Small intestine (tissue), 16 donors: ENCODE measurements at places on chromosomes 5 and 9.

DNA sequence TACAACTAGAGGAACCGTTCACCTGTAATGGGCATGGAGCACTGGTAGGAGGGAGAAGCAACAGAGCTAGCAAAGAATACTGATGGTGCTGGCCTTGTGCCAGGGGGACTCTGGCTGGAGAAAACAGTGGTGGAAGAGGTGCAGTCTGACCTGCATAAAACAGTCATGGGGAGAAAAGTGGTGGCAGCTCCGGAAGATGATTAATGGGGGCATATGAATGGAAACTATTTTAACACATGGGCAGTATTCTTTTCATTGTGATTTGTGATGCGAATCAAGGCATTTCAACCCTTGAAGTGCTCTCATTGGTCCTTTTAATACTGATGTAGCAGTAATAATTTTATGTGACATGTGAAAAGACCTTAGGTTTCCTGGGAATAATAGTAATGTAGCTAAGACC lies 219.6 kb downstream of the ADAMTS6 start:
- no peak for DNase-seq

- peak; percentile 78 for DNase-seq
Measured at GRCh38 chr9:109012009-109012875, 1.1 kb downstream of the CTNNAL1 start.

GRCh38 chr9:70561786-70562395 lies 147.4 kb upstream of the KLF9 start:
- no peak for DNase-seq

DNA sequence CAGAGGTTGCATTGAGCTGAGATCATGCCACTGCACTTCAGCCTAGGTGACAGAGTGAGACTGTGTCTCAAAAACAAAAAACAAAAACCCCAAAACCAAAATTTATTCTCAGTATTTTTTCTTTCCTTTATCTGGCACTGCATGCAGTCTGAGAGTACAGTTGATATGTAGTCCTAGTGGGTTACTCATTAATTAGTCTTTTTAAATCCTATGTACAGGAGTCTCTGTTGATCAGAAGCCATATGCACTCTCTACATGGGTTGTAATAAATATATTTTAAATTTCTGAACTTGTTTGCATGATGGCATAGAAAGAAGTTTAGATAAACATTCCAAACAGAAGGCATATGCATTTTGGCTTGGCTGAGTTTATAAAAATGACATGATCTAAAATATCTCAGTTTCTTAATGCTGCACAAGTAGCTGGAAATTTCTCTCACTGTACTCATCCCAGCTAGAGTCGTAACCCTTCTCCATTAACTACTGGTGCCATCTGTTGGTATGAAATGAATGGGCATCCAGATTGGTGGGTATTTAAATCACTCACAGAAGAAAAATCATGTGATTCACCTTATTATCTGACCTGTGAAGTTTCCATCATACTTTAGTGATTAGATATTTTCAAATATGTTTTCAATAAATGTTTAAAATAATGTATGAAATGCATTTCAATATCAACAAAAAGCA lies 284.8 kb downstream of the CTNND2 start:
- no peak for DNase-seq

- no peak for DNase-seq
Measured at GRCh38 chr9:135079676-135080075, 7.8 kb upstream of the OLFM1 start.

- no peak for DNase-seq
Measured at GRCh38 chr9:99416007-99416406, 193.9 kb downstream of the SEC61B start.

- DNase-seq: no peak
Measured at GRCh38 chr9:134765785-134766184, 114.8 kb upstream of the FCN2 start.

- no peak for DNase-seq
Measured at GRCh38 chr5:76331126-76331525, 72.0 kb upstream of the IQGAP2 start.

- DNase-seq: no peak
Measured at GRCh38 chr9:12965303-12965702, 190.5 kb downstream of the LURAP1L start.
